Endodermal cell (in vitro differentiated cells): ENCODE measurements at places on chromosomes 6 and 20. TPM values are rescaled to one million over a fixed set of nuclear protein-coding genes. Genes with fewer than 3 reads are reported as not detected.

DNA sequence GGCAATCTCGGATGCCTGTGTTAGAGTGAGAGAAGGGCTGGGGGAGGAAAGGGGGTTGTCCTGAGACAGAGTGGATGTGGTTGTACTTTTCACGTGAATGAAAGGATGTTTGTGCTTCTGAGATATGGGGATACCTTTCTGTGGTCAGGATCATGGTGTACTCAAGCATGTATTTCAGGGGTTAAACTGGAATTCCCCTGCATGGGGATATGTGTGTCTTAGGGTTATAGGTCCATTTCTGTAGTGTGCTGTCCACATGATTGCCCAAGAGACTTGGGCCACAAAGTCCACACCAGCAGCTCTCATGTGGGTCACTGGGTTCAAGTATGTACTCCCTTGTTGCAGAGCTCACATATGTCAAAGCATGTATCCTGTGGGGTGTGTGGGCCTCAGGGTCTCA lies 10.5 kb downstream of the SYNGAP1 start:
- H3K27me3 ChIP-seq, result no peaks in the 10 kb centered on the region
- no peak for DNase-seq
- no peak overlapping the region for H3K27ac ChIP-seq
- peaks cover 11% of the 10 kb centered on the region for H3K4me1 ChIP-seq
- no peak overlapping the region for H3K4me3 ChIP-seq

DNA sequence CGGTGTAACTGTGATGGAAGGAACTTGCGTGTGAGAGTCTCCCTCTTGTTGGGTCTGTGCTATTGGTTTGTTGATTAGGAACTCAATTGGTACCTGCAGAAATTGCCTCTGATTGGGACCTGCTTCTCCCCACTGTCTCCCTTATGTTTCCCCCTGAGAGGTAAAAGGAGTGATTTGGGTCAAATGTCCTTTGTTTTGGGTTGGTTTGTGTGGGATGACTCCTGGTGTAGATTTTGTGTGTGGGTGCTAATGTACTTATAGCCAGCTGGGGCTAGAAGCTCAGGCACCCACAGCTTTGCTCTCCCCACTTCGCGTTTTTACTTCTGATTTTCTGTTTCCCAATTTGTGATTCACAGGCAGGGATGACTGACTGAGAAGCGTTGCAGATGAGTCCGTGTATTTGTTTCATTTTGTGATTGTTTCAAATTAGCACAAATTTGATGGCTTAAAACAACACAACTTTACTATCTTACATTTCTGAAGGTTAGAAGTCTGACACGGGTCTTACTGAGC lies 79.1 kb downstream of the UTRN start:
- H3K27ac ChIP-seq, result no peak overlapping the region
- no peaks in the 10 kb centered on the region for H3K36me3 ChIP-seq
- peaks cover 5% of the 10 kb centered on the region for H3K4me1 ChIP-seq
- peak overlapping the region; percentile 41 for H3K4me3 ChIP-seq
- DNase-seq, result no peak
- no peaks in the 10 kb centered on the region for H3K27me3 ChIP-seq

DNA sequence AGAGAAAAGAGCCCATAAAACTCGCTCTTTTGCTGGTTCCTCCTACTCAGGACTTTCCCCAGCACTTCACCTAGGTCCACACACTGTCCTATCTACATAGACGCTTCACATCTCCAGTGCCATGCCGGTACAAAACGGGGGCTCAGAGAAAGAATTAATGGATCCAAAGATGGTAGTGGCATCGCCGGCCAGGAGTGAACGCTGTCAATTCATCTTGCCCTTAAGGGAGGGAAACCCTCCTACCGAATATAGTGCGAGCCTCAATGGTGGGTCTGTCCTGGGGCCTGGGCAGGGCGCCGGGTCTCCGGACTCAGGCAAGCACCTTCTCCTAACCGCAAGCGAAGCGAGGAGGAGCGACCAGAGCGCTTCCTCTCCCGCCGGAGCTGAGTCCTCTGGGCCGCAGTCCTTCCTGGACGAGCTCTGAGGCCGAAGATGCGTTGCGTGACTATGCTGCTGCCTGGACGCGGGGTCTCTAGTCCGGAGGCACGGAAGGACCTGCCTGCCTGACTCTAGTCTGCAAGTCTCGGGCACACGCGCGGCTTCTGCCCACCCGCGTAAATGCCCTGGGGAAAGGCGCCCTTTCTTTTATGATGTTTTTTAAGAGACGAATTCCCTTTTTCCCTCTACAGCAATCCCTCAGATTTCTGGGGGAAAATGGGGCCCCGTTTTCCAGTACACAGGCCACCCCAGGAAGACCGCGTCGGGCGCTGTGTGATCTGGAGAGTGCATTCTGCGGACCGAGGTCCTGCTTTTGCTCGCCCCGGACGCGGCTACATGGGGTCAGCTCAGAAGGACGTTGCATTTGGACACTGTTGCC lies 100.1 kb upstream of the PRDM1 start:
- H3K36me3 ChIP-seq, result no peaks in the 10 kb centered on the region
- H3K27ac ChIP-seq, result no peak overlapping the region
- peaks cover 59% of the 10 kb centered on the region for H3K27me3 ChIP-seq

- H3K4me3 ChIP-seq, result peak overlapping the region; percentile 88
- peaks cover 5% of the 10 kb centered on the region for H3K36me3 ChIP-seq
- H3K27me3 ChIP-seq, result peaks cover 46% of the 10 kb centered on the region
- no peaks in the 10 kb centered on the region for H3K4me1 ChIP-seq
- peak; percentile 70 for DNase-seq
Measured at GRCh38 chr6:63571361-63572043, 778 bp upstream of the LOC128125822 start.

DNA sequence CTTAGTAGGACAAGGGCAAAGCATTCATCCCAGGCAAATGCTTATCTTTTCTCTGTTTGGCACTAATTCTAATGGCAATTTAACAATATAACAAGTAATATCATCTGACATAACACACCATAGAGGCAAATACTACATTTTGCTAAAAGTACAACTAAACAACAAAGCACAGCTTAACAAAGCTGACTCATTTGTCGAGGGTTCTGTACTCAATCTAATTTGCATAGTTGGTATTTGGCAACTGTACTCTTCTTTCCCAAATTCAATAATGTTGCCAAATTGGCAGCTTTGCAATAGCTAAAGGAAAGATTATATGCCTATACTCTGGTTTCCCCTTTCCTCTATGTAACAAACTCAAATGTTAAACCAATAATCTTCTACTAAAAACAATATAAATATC lies 461.0 kb downstream of the PKHD1 start:
- H3K36me3 ChIP-seq, result no peaks in the 10 kb centered on the region
- no peaks in the 10 kb centered on the region for H3K4me1 ChIP-seq
- H3K27ac ChIP-seq, result no peak overlapping the region
- DNase-seq, result no peak

The EPPIN gene
- total RNA-seq, result not detected in 3 replicates

The BMP6 gene
- total RNA-seq, result 0.33 to 0.71 TPM (median 0.48 TPM) in 3 replicates

The APOM gene
- total RNA-seq, result 1.6 TPM in 2 replicates

The PSMB1 gene
- 239 and 245 TPM in 2 replicates for total RNA-seq
